ENCODE measurements at places on chromosomes 2 and 18.

- no peak for DNase-seq
Measured at GRCh38 chr2:3176071-3176868, 201.3 kb downstream of the EIPR1 start.

- DNase-seq = no peak
Measured at GRCh38 chr2:214469728-214470127, 58.9 kb downstream of the VWC2L start.

GRCh38 chr2:99656994-99657393 lies 167.2 kb upstream of the REV1 start:
- DNase-seq = no peak

- DNase-seq = no peak
Measured at GRCh38 chr2:24485197-24485596, 5.9 kb upstream of the NCOA1 start.

- no peak for DNase-seq
Measured at GRCh38 chr18:5150894-5151293, 46.2 kb downstream of the AKAIN1 start.

DNA sequence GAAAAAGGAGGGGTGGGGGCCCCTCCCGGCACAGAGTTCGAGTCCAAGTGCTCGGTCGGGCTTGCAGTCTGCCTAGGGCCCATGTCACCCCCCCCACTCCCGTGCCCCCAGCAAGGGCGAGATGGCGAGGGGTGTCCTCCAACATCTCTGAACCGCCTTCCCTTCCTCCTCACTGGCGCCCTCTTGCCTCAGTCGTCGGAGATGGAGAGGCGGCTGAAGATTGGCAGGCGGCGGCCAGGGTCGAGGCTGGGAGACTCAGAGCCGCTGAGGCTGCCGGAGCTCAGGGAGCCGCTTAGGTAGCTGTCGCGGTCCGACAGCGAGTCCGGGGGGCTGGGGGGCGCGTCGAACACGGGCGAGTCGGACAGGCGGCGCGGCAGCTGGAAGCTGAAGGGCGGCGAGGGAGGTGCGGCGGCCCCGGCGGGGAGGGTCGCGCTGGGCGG lies 2.3 kb downstream of the ZFP36L2 start:
- DNase-seq = peak; percentile 45

GRCh38 chr2:139099721-139100120 lies 319.5 kb upstream of the NXPH2 start:
- DNase-seq = no peak

GRCh38 chr2:24970483-24971285 lies 1.1 kb downstream of the DNAJC27 start:
- no peak for DNase-seq

DNA sequence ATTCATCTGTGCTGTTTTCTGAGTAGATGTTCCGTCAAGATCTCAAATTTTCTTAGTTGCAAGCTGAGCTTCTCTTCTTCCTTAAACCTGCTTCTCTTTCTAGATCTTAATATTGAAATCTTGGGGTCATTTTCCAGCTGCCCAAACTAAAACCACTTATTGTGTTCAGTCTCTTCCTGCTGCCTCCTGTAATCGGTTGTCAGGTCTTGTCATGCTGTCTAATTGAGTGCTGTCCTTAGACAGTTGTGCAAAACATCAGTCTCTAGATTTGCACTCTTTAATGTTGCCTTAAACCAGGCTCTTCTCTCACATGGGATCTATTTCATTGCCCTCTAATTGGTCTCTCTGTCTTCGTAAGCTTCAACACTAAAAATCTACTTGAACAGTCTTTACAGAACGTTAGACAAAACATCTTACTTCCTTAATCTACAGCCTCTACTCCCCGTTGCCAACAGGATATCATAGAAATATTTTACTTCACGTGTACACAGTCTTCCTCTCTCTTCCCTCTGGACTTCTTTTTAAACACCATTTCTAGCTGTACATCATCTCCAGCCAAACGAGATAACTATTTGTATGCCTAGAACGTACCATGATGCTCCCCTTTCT lies 34.9 kb downstream of the GPD2 start:
- no peak for DNase-seq

- no peak for DNase-seq
Measured at GRCh38 chr2:38485734-38486133, 108.7 kb upstream of the ATL2 start.

GRCh38 chr2:147836099-147836498 lies 8.7 kb upstream of the ACVR2A start:
- DNase-seq = no peak

DNA sequence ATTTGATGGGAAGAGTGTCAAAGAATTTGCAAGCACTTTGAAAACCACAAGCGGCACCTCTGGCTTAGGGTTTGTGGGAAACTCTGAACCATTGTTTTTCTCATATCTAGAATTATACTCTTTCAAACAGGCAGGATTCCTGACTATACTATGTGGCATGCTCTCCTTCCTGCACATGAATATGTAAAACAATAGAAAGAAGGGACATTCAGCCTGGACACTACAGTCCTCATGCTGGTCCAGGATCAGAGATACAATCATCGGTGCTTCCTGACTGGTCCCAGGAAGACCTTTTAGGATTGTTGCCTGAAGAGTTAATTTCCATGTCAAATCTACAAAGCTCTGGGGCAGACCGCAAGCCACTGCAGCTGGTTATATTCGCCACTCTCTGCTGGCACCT lies 55.7 kb upstream of the RASGRP3 start:
- no peak for DNase-seq

DNA sequence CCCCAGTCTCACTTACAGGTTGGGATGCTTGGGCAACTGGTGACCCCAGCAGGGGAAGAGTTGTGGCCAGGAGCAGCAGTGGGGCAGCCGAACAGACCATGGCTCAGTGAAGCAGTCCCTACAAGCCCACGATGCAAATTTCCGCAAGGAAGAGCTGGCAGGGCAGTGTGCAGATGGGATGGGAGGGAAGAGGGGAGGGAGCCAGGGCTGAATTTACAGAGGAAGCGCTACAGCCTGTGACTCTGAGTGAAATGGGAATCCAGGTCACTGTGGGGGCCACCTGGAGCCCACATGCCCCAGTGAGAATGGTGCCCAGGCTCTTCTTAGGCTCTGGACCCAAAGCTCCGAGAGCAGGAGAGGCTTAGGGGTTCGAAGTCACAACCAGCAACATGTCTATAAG lies 27.0 kb upstream of the SELENOI start:
- no peak for DNase-seq
